ENCODE measurements at places on chromosomes 16 and 17.

DNA sequence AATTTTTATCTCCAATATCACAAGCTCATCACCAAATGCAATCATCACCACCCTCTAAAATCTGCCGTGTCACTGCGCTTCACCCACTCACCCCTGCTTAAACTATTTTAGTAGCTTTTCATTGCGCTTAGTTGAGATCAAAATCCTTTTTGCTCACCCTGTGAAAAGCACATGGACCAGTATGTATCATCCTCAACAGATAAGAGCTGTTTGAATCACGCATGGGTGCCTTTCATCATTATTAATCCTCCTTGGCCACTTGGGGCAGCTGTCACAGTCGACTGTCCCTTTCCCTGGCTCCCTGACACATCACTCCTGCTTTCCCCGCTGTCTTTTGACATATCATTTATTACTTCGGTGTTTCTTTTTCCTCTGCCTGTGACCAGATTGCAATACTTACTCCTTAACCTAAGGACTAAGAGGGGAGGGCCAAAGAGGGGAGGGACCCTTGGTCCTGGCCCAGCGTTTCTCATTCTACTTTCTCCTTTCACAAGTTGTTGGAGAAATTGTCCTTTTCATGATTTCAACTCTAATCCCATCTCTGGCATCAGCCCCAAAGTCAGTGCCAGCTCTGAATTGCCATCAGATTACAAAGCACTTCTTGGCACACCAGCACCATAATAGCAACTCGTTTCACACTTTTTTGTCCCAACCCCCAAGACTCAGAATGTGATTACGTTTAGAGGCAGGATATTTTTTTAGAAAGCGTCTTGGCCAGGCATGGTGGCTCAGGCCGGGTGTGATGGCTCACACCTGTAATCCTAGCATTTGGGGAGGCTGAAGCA is 8.6 kb upstream of the KDM6B start:
- DNase-seq, result no peak

DNA sequence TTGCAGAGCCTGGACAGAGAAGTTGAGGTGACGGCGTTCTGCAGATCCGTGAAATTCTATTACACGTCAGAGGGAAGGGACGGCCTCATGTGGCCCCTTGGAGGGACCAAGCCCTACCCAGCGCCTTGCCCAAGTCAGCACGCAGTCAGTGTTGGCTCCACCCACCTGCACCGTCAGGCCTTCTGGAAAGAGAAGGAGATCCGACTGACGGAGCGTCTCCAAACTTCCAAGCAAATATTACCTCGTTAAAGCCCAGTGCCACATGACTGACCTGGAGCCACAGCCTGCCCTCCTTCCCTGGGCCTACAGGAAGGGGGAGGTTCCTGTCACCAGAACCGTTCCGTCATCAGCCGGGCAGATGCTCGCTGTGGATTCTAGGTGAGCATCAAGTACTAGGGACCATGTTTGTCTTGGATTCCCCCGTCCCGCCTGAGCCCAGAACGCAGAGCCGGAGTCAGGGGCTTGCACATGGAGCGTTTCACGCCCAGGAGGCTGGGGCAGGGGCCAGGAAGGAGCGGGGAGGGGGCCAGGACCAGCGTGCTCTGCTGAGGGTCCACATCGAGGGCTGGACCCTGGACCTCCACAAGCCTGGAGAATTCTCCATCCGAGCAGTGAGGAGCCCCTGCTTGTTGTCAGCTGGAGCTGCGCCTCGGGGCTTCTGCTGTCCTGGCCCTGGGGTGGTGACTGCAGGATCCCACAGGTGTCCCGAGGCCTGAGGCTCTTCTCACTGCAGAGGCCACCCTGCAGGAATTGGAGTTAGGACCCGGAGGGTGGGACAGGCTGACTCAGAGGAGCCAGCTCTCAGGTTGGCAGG is 22.6 kb upstream of the METRNL start:
- no peak for DNase-seq

GRCh38 chr16:87350681-87351319 is 32.8 kb downstream of the FBXO31 start:
- no peak for DNase-seq

- DNase-seq, result no peak
These were observed 26.1 kb downstream of the PLXDC1 start for GRCh38 chr17:39125143-39125875.

GRCh38 chr16:73086108-73086507 is 38.2 kb upstream of the ZFHX3 start:
- DNase-seq, result peak; percentile 78

DNA sequence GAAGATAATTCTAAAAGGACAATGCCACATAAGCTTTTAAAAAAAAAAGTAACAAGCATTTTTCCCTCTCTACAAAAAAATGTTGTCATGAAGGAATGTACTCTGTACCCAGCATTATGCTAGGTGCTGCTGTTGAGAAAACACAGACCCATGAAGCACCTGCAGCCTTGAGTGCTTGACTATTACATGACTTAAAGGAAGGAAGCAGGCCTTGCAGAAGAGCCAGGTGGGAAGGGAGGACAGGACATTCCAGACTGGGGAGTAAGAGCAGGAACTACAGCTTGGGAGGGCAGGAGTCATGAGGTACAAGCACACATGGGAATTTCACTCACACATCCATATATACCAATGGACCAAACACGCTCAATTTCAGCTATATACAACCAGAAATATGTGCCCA is 3.8 kb downstream of the MYO1D start:
- DNase-seq, result no peak

- peak; percentile 54 for DNase-seq
These were observed 2.8 kb downstream of the HAGH start for GRCh38 chr16:1823821-1824220.

DNA sequence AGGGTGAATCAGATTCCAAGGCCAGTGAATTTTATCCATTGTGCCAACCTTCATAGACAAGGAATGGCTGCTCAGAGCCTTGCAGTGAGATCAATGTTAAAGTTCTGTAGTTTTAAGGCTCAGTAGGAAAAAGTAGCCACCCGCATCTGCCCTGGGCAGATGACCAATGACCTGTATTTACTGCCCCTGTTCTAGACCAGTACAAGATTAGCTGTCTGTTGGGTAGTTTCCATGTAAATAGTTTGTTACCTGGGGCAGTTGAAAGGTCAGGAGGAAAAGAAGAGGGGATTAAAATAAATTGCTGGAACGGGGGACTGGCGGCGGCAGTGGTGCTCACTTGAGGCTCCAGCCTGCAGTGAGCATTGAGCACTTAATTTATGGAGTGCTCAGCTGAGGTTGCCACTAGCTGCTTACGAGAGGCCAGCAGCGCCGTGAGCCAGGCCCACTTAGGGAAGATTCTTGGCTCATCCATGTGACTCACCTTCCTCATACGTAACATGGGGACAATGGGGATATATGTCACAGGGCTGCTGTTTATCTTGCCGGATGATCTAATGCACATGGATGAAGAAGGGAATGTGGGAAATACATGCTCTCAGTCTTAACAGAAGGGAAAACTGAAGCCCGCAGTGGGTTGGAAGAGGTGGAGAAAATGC is 10.7 kb upstream of the NOS2 start:
- no peak for DNase-seq

GRCh38 chr17:8861495-8862181 is 5.8 kb downstream of the PIK3R6 start:
- no peak for DNase-seq

GRCh38 chr17:65102235-65102634 is 34.9 kb upstream of the RGS9 start:
- no peak for DNase-seq

- DNase-seq, result no peak
These were observed 4.0 kb downstream of the CBFA2T3 start for GRCh38 chr16:88973007-88973410.

DNA sequence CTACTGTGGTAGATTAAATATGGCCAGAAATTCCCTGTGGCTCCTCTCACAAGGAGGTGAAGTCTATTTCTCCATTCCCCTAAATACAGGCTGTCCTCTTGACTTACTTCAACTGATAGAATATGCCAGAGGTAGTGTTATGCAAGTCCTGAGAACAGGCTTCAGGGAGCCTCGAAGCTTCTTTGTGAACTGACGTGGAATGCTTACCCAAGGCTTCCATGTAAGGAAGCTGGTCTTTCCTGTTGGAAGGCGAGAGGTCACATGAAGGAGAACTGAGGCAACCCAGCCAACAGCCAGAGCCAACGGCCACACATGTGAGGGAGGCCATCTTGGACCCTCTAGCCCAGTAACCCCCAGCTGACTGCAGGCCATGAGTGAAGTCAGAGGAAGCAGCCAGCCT is 267.9 kb downstream of the MRTFB start:
- DNase-seq, result no peak
